ENCODE measurements at places on chromosomes 12 and 14.

- DNase-seq = no peak
Observed at GRCh38 chr14:66680216-66680615, 172.3 kb downstream of the GPHN start.

- no peak for DNase-seq
Observed at GRCh38 chr14:68644101-68644500, 148.8 kb downstream of the ZFP36L1 start.

- no peak for DNase-seq
Observed at GRCh38 chr14:20204721-20205120, 14.0 kb downstream of the OR11G2 start.

GRCh38 chr14:101313268-101313667, 248.0 kb upstream of the DIO3 start:
- DNase-seq = no peak

- DNase-seq = no peak
Observed at GRCh38 chr12:114347861-114348260, 58.1 kb downstream of the TBX5 start.
